ENCODE measurements at places on chromosomes 2 and 18. TPM values are rescaled to one million over a fixed set of nuclear protein-coding genes. Genes with fewer than 3 reads are reported as not detected.

The VWA3B gene
- total RNA-seq = not detected

The DSC1 gene
- total RNA-seq = 0.05 TPM

The SP9 gene
- total RNA-seq = not detected

The DIPK1C gene
- total RNA-seq = not detected

The SDC1 gene
- total RNA-seq = 0.63 TPM

The CLEC4F gene
- 0.33 TPM for total RNA-seq

The AQP4 gene
- total RNA-seq = not detected

The TMEM17 gene
- total RNA-seq = not detected

The MATN3 gene
- not detected for total RNA-seq

The GALNT5 gene
- not detected for total RNA-seq

The IL1A gene
- 0.45 TPM for total RNA-seq

The PLCL1 gene
- total RNA-seq = 0.86 TPM

The TBC1D8 gene
- 2.2 TPM for total RNA-seq

The TMEM247 gene
- not detected for total RNA-seq

The FAM124B gene
- 1.9 TPM for total RNA-seq

The SNORC gene
- total RNA-seq = 0.47 TPM

The ASTL gene
- total RNA-seq = 8.8 TPM
